GM12865 (cell line): ENCODE measurements at places on chromosomes 12 and 14.

GRCh38 chr12:108832208-108832607 is 25.2 kb downstream of the SSH1 start:
- peak; percentile 52 for DNase-seq

DNA sequence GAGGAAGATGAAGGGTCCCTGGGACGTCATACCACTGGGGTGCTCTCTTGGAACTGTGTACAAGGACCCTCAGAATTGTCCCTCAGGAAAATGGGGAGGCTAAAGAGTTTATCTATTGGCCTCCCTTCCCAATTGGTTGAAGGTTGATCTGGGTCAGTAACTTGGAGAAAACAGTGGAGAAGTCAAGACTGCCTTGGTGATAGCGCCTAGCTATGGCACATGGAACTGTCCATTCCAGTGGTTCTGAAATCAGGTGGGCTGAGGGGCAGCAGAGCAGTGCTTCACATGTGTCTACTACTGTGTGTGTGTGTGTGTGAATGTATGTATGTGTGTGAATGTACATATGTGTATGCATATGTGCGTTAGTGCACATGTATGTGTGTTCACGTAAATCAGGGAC is 316.1 kb downstream of the AACS start:
- DNase-seq, result no peak

DNA sequence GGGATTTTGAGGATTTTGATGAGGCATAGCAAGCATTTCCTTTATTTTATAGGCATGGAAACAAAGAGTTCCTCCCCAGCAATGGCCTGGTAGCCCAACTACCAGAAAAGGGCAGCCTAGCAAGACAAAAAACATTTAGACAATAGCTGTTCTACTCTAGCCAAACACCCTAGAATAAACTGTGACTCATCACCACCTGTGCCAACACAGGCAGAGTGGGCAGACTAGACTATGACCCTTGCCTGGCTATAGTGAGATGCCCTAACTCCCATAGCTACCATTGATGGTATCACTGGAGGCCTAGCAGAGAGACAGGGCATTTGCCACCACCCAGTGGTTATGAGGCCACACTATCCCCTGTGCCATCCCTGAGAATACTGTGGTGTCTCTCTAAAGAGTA is 15.5 kb upstream of the CCER1 start:
- DNase-seq, result no peak

GRCh38 chr12:195951-196350 is 18.0 kb downstream of the SLC6A12 start:
- no peak for DNase-seq

- DNase-seq, result peak; percentile 42
Observed at GRCh38 chr14:91311284-91311662, 66.8 kb upstream of the GPR68 start.

DNA sequence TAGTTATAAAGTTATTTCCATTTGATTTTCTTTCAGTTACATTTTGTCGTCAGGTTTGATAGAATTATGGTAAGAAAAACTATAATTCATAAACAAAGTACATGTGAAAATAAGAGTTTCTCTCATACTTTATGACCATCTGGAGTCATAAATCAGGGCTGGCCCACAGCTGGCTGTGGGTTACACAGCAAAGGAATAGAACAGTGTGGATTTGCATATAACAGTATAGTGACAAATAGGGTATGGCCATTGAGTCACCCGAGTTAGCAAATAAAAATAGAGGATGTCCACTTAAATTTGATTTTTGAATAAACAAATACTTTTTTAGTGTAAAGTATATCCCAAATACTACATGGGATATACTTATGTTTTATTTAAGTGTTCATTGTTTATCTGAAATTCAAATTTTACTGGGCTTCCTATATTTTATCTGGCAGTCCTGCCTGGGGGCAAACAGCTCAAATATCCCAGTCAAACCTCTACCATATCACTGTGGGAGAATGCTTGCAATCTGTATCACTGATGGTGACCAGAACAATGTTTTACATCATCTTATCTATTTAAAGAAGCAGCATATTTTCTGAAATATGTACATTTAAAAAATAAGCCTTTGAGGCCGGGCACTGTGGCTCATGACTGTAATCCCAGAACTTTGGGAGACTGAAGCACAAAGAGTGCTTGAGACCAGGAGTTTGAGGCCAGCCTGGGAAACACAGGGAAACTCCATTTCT is 65.5 kb downstream of the KSR2 start:
- DNase-seq, result no peak

DNA sequence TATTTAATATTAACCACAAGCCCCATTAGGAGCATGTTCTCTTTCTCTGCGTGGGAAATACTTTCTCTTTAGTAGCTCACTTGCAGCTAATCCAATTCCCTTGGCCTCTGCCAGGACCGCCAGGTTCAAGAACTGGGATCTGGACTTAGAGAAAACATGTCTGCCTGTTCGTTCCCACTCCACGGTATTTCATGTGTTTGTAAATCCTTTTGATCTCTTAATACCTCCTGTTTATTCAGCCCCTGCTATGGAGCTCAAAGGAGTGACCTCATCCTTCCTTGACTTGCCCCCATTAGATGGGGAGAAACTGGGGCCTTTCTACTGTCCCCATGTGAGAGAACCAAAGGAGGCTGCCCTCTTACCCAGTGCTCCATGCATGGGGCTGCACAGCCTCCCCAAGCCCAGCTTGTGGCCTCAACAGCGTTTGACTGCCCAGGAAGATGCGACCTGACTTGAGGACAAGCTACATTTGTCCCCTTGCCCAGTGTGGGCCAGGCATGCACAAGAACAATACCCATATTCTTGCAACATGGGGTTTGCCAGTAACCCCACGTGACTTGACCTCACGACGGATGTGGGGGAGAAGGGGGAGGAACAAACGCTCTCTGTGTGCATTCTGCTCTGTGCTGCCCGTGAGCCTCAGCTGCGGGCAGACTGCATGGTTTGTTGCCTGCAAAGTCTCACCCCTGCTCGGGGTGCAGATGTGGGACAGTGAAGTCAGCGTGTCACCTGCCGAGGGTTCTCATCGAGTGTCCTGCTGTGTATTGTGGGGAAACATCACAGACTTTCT is 30.3 kb downstream of the CD9 start:
- DNase-seq, result peak; percentile 82

GRCh38 chr12:4424422-4424821 is 21.2 kb downstream of the FGF6 start:
- no peak for DNase-seq

GRCh38 chr12:18651525-18651924 is 86.3 kb downstream of the PLCZ1 start:
- DNase-seq, result no peak

DNA sequence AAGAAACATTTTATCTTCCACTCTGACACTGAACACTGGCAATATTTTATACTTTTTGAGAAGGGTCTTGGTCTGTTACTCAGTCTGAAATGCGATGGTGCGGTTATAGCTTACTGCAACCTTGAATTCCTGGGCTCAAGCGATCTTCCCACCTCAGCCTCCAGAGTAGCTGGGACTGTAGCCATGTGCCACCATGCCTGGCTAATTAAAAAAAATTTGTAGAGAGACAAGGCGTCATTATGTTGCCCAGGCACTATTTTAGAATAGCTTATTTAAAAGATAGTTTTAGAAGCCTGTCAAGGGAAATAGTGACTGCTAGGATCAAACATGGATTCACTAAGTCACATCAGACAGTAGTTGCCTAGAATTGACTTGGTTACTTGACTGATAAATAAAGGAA is 5.9 kb downstream of the ERC1 start:
- DNase-seq, result no peak

- peak; percentile 57 for DNase-seq
Observed at GRCh38 chr12:124938587-124938986, 24.1 kb upstream of the UBC start.

- DNase-seq, result no peak
Observed at GRCh38 chr12:123958462-123958861, 14.2 kb downstream of the CCDC92 start.

DNA sequence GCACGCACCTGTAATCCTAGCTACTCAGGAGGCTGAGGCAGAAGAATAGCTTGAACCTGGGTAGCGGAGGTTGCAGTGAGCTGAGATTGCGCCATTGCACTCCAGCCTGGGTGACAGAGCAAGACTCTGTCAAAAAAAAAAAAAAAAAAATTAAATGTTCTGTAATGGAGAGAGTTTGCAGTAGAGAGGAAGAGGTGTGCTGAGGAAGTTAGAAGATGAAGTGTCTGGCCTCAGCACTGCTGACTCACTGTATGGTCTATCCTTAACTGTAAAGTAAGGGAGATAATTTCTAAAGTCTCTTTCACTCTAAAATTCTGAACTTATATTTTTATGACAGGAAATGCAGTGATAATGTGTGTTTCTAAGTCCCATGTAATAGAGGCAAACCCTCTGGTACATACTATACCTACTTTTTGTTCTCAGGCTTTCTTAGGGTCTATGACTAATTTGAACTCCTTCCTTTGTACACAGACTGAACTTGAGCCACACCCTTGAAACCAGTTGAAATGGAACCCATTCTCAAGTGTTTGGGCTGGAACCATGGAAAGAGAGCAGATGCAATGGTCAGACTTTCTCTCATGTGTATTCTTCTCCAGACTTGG is 278.1 kb upstream of the FAR2 start:
- DNase-seq, result no peak

GRCh38 chr12:102912258-102912657 is 4.8 kb downstream of the PAH start:
- DNase-seq, result no peak

DNA sequence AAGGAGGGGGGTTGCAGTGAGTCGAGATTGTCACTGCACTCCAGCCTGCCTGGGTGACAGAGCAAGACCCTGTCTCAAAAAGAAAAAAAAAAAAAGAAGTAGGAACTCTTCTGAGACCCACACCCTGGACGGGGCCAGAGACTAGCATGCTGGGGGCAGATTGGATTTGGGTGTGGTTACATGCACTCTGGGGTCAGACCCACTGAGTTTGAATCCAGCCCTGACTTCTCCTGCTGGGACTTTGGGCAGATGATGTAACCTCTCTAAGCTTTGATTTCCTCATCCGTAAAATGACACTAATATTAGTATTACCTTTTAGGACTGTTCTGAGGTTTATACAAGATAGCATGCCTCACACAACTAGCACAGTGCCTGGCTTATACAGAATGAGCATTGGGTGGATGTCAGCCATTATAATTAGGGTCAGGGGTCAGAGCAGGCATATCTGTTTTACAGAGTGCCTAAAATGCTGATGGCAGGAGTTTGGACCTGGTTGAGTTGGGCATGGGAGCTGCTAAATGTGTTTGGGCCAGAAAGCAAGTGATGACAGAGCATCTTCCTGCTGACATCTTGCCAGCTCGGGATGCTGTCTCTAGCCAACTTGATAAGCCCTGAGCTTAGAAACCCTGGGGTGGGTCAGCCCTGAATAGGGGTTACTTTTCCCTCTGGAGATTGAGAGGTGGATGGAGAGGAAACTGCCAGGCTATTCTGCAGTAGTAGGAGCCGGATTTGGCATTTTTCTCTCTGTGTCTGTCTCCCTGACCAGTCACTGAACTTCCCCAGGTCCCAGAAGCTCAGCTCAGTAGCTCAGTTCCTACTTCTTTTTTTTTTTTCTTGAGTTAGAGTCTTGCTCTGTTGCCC is 15.5 kb downstream of the TPCN1 start:
- DNase-seq, result no peak

- DNase-seq, result no peak
Observed at GRCh38 chr12:128361400-128361995, 94.5 kb downstream of the TMEM132C start.

GRCh38 chr12:116263844-116264243 is 13.6 kb downstream of the MED13L start:
- DNase-seq, result no peak

DNA sequence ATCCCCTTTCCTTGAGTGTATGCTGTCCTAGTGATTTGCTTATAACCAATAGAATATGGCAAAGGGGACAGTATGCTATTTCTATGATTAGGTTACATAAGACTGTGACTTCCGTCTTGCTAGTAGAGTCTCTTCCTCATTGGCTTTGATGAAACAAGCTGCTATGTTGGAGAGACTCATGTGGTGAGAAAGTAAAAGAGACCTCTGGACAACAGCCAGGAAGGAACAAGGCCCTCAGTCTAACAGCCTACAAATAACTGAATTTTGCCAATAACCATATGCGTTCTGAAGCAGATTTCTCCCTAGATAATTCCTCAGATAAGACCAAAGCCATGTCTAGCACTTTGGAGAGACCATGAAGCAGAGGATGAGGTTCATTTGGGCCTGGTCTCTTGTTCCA is 134.5 kb upstream of the NAV3 start:
- no peak for DNase-seq

- DNase-seq, result no peak
Observed at GRCh38 chr14:65555358-65555757, 142.8 kb downstream of the FUT8 start.

- DNase-seq, result no peak
Observed at GRCh38 chr12:116534311-116535121, 24.7 kb upstream of the MAP1LC3B2 start.

DNA sequence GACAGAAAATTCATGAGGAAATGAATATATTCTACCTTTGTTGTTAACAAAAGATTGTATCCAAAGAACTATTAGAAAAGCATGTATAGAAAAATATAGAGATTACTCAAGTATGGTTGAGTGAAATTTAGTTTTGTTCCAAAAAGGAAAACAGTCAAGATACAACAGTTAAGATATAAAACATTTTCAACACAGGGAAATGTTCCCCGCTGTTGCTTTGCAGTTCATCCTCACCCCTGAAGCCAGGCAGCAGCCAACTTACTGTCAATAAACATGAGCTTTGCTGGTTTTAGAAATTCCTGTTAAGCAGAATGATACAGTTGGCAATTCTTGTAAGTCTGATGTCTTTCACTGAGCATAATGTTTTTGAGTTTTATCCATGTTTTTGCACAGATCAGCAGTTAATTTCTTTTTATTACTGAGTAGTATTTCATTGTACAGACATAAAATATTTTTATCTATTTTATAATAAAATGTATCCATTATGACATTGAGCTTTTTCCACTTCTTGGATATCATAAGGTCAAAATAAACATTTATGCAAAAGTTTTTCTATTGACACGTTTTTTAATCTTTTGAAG is 1.2 kb upstream of the CLEC2B start:
- no peak for DNase-seq

- DNase-seq, result peak; percentile 35
Observed at GRCh38 chr12:26940516-26941214, 2.4 kb downstream of the FGFR1OP2 start.

- no peak for DNase-seq
Observed at GRCh38 chr12:90203556-90203955, 494.9 kb upstream of the ATP2B1 start.

DNA sequence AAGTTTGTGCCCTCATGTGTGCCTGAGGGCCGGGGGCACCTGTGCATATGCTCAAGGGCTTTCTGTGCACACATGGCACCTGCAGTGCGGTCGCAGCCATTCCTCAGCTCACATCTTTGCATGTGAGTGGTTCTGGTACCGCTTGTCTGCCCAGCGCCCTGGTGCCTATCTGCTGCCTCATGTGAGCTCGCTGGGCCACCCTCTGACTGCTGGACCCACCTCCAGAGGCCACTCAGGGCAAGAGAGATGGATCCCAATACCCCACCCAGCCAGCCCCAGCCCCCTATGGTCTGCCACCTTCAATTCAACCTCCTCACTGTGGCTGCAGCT is 5.4 kb upstream of the AMN start:
- DNase-seq, result no peak

- no peak for DNase-seq
Observed at GRCh38 chr12:26571560-26571959, 261.4 kb downstream of the ITPR2 start.

- no peak for DNase-seq
Observed at GRCh38 chr14:31414190-31414833, 6.0 kb downstream of the HEATR5A start.

GRCh38 chr12:75891072-75891471 is 140.5 kb downstream of the PHLDA1 start:
- DNase-seq, result no peak
